Renal cortical epithelial cell (primary cell): ENCODE measurements at places on chromosomes 11 and 22.
A peak's percentile ranks its signal among the peaks of the same experiment; 100 is the strongest.

DNA sequence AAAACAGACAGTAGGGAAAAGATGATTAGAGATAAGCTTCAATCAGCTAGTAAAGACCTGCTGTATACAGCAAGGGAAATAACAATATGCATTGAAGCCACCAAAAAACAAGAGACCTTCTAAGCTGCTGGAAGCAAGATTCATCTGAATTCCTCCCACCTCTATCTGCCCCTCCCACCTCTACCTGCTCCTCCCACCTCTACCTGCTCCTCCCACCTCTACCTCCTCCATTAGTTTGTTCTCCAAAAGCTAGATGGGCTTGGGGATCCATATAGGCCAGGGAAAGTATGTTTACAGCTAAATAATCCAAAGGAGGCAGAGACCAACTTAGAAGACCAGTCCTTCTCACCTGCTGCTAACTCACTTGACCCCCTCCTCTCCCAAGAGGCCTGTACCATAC, 33.2 kb downstream of the PAK1 start:
- no peak for DNase-seq

GRCh38 chr11:34425867-34426266, 12.9 kb upstream of the CAT start:
- DNase-seq: peak; percentile 98

DNA sequence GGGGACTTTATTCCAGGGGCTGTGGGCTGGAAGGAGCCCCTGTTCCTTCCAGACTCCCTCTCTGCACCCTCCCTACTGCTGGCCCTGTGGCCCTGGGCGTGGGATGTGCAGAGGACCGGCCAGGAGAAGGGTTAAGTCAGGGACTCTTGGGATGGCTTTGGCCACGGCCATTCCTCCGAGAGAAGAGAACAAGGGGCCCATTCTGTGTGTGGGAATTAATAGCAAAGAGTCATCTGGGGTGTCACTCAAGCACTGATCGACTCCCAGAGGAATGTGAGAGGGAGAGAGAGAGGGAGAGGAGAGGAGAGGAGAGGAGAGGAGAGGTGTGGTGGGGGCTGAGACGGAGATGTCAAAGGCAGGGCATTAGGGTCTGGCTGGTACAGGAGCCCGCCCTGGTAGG, 14.2 kb upstream of the SOX10 start:
- DNase-seq: no peak

DNA sequence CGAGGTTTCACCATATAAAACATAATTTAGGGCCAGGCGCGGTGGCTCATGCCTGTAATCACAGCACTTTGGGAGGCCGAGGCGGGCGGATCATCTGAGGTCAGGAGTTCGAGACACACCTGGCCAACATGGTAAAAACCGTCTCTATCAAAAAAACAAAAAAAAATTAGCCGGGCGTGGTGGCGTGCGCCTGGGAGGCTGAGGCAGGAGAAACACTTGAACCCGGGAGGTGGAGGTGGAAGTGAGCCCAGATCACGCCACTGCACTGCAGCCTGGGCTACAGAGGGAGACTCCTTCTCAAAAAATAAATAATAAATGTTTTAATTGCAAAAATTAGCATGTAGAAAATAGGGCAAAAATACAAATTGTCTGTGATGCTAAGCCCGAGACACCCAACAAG, 993 bp upstream of the SFI1 start:
- DNase-seq: no peak

GRCh38 chr22:44291674-44292360, 20.9 kb downstream of the SHISAL1 start:
- DNase-seq: no peak

- no peak for DNase-seq
Observed at GRCh38 chr11:68163691-68164090, 42.5 kb upstream of the CHKA start.

GRCh38 chr11:43447151-43447550, 88.4 kb downstream of the TTC17 start:
- no peak for DNase-seq

DNA sequence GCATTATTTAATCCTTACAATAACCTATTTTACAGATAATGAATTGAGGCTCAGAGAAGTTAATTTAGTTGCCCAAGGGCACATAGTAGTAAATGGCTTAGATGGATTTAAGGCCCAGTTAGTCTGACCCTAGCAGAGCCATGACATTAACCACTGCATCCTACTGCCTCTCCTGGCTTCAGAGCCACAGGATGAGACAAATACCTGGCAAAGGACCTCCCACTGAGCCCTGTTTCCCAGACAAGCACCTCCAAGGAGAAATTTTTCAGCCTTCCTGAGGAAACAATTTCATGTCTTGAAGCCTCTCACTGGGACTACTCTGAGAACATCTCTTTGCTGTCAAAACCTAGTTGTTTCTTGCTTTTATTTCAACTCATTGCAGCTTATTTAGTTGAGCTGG, 28.4 kb downstream of the IZUMO1R start:
- DNase-seq: no peak

DNA sequence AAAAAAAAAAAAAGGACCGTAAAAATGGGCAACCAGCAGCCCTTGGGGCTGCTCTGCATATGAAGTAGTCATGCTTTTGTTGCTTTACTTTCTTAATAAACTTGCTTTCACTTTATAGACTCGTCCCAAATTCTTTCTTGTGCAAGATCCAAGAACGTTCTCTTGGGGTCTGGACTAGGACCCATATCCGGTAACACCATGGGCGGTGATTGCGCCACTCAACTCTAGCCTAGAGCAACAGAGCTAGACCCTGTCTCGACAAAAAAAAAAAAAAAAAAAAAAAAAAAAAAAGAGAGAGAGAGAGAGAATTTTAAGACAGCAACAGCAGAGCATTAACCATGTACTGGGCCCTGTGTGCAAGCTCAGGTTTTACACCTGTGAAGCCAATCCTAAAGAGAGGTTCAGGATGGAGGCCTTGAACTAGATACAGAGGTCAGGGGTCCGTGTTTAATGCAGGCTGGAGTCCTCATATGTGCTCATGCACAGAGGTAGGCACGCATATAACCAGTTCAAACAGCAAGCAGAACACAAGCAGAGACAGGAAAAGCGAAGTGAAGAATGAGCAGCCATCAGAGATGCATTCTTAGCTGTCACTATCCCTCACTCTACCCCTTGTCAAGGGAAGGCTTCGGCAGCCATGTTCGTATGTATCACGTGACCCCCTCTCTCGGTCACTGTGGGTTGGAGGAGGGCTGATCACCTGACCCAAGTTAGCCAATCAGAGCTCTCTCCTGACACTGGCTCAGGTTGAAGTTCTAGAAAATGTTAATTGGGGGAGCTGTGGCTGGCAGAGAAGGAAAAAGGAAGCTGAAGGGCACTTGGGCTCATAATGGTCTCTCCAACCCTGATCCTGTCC, 16.7 kb upstream of the SYT12 start:
- DNase-seq: no peak

DNA sequence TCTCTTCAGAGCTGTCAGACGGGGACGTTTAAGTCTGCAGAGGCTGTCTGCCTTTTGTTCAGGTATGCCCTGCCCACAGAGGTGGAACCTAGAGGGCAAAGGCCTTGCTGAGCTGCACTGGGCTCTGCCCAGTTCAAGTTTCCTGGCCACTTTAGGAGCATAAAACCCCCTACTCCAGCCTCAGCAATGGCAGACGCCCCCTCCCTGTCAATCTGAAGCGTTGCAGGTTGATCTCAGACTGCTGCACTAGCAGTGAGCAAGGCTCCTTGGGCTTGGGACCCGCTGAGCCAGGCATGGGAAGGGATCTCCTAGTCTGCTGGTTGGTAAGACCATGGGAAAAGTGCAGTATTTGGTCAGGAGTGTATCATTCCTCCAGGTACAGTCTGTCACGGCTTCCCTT, 66.6 kb upstream of the TP53I11 start:
- DNase-seq: no peak

DNA sequence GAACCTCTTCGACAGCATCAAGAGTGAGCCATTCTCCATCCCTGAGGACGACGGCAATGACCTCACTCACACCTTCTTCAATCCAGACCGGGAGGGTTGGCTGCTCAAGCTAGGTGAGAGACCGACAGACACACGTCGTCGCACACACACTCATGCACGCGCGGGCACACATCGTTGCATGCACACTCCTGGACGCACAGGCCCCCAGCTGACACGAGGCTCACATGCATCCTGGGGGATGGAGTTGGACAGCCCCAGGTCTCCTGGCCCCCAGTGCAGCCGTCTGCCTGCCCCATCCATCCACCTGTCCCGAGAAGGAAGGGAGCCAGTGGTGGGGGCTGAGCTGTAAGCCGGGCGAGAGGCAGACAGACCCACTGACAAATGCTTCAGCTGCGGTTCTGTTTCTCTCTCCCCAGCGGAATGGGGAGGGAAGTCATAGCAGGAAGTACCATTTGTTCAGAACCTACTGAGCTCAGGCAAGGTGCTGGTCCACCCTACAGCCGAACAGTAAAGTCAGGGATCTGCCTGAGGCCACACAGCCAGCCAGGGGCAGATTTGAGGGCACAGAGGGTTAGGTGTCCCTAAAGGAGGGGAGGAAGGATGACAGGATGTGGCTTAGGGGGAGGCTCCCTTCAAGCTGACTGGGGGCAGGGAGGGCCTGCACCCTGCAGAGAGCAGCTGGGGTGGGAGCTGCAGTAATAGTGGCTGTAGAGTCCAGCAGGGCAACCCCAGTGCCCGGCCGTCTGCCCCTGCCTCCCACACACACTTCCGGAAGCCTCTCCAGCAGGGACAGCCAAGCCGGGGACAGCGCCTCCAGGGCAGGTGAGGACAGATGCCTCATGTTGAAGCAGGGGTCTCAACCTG, 27.1 kb downstream of the CYTH4 start:
- DNase-seq: no peak

DNA sequence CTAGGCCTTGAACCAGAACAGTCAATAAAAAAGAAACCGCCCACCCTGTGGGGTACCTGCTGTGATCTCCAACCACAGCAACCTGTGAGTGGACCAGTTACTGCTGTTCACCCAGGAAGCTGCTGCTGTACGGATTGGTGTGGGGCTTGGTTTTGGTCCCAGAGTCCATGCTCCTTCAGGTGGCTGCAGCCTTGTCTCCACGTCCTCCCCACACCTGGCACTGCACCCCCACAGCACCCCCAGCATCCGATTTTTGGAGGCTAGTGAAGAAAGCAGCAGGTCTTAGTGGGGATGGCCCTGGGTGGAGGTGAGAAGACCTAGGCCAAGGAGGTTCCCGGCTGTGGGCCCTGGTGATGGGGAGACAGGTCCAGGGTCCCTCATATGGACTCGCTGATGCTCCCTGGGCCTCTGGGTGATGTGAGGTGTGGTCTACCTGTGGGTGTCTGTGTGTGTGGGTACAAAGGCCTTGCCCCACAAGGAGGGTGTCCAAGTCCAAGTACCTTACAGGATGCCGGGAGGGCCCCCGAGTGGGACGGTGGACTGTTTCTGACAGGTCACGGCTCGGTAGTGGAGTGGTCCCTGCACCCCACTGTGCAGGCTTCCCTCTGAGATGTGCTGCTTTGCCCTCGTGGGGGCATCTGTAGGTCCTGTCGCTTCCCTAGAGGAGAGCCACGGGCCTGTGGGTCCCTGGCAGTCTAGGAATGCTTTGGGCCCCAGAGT, 283.4 kb downstream of the TBC1D22A start:
- no peak for DNase-seq

GRCh38 chr11:96238563-96239135, 104.3 kb downstream of the MAML2 start:
- peak; percentile 45 for DNase-seq

DNA sequence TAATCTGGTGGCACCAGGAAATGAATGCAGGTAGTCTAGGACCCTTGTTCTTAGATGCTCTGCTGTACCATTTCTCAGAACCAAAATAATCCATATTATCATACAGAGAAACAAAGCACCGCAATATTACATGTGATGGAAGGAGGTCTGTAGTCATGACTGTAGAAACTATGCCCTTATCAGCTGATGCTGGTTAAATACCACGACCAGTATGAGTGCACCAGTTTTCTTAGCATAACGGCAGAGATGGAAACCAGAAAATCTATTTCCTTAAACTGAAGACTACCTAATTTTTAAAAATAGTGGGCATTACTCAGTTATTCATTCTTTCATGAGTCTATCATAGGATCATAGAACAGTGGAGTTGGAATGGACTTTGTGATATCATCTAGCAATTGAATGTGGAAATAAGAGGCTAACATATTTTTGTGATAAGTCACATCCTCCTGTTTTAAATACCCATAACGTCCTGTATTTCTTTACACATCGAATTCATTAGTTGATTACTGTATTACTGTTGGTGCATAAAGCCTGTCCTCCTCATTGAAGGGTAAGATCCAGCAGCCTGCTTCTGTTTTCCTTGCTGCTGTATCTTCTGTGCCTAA, 15.1 kb downstream of the JHY start:
- peak; percentile 58 for DNase-seq

DNA sequence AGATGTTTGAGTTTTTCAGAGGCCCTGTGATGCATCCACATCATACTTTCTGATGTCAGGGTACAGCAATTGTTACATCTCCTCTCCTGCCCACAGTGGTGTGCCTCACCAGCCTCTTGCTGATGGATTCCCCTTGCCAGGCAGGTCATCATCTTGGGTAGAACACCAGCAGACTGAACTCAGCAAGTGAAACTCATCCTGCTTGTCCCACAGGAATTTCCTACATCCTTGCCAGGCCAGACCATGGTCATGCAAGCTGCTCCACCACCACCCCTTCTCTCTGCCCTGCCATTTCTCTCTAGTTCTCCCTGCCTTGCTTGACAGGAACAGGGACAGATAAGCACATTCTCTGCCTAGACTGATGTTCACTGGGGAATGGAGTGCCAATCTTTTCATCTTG, 85.9 kb downstream of the PAX6 start:
- no peak for DNase-seq

GRCh38 chr11:111945198-111945597, 8.1 kb downstream of the DIXDC1 start:
- peak; percentile 65 for DNase-seq

GRCh38 chr11:104320097-104320496, 156.2 kb upstream of the PDGFD start:
- peak; percentile 56 for DNase-seq

DNA sequence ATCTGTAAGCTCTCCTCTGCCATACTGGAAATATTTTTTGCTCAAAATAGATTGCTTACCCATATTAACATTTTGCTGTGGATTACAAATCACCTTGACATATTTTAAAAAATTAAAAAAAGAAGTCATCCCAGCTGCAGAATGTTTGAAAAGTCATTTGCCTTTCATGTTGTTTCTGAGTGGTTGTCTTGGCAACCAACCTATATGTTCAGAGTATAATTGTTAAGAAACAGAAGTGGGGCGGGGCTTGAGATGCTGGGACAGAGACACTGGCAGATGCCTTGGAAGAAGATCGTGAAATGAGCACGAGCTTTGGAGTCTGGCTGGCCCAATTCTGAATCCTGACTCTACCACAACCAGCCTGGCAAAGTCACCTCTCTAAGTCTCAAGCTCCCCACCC, 348.2 kb downstream of the LARGE1 start:
- no peak for DNase-seq

- no peak for DNase-seq
Observed at GRCh38 chr11:14112721-14113120, 150.2 kb downstream of the SPON1 start.

GRCh38 chr22:45102896-45103420, 60.8 kb upstream of the NUP50 start:
- DNase-seq: no peak
